ENCODE measurements at places on chromosomes 6 and 20.

- DNase-seq = no peak
Observed at GRCh38 chr20:47479506-47479905, 22.2 kb upstream of the NCOA3 start.

DNA sequence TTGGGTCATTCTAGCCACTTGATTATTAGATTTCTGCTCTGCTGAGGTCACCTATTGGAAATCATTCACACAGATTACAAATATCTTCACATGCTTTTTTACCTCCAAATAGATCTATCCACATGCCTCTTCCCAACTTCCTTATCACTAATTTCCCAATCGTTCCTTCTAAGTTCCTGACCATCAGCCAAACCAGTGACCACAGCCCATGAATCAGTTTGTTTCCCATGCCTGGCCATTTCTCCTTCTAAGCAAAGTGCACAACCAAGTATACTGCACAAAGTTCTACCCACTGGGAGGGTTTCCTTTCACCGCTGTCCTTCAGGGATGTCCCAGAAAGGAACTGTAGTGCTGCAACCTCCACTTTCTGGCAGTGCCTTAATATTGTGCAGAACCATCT is 140.5 kb upstream of the SYNDIG1 start:
- DNase-seq = no peak

DNA sequence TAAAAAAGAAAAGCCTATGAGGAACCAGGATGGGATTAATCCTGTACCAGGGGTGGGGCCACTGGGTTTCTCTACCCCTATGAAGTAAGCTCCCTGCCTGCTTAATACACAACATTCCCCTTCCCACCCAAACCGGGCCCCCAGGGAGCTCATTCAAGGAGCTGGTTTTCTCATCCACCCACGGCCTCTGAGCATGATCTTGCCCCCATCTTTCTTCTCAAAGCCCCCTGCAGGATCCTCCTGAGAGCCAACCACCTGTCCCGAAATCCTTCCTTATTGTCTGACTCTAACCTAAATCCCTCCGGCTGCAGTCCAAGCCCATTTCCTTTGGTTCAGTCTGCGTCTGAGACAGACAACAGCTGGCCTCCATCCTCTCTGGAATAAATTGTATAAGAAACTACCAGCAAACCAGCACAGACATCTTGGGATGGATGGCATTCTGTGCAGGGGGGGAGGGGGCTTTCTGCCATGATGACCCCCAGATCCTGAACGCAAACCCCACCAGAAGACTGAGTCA is 21.0 kb downstream of the KCNK5 start:
- no peak for DNase-seq

DNA sequence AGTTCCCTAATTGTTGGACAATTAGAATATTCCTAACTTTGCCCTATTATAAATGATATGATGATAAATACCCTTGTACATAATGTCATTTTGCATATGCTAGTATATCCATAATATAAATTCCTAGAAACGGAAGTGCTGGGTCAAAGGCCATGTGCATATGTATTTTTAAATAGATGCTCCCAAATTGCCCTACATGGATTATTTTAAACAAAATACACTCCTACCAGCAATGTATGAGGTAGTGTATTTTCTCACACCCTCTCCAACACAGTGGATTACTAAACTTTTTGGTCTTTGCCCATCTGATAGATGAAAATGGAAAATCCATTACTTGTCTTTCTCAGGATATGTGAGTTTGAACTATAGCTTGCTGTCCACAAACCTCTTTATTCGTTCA is 385.1 kb upstream of the JARID2 start:
- DNase-seq = no peak

DNA sequence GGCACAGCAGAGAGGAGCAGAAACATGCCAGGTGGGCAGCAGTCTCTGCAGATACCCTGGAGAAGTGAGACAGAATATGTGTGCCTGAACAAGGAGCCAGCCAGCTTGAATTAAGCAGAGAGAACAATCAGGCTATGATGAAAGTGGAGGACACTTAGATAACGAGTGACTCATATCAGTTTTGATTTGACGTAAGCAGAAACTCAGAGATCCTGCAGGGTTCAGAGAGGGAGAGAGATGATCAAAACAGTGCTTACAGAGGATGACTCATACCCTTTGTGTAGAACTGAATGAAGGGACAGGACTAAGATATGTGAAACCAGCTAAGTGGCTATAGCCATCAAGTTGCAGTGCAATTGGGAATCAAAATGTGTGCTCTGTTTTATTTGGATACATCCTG is 300.7 kb downstream of the TENT5A start:
- DNase-seq = peak; percentile 2

DNA sequence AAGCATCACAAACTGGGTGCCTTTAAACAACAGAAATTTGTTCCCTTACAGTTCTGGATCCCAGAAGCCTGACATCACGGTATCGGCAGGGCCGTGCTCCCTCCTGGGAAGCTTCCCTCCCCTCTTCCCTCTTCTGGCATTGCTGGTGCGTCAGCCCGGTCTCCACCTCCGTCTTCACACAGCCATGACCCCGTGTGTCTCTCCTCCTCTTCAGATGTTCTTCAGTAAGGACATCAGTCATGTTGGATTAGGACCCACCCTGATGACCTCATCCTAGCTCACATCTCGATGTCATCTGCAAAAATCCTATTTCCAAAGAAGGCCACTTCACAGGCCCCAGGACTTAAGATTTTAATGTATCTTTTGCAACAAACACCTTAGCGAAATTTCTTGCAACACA is 38.4 kb upstream of the TBXT start:
- DNase-seq = no peak

- no peak for DNase-seq
Observed at GRCh38 chr20:13271098-13271497, 50.0 kb downstream of the ISM1 start.

- no peak for DNase-seq
Observed at GRCh38 chr20:18740726-18741125, 72.9 kb upstream of the SCP2D1 start.

GRCh38 chr6:134468633-134469032 is 150.7 kb upstream of the SGK1 start:
- no peak for DNase-seq

DNA sequence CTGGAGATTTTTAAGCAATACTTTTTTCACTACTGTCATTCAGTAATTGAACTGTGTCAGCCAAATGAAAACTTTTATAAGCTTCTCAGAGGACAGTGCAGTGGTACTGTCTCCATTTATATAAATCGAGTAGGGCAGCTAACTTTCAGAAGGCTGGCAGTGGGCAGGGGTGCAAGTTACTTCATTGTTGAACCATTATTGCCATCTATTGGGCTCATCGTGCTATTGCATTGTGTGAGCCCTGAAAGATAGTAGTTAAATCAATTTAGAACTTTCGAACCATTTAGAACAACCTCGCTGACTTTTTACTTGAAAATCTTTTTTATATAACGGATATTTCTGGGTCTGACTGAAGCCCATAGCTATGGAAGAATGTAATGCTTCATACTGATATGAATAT is 347.8 kb upstream of the PLCB4 start:
- DNase-seq = peak; percentile 55

- DNase-seq = no peak
Observed at GRCh38 chr6:87907521-87907920, 140.1 kb upstream of the SPACA1 start.

GRCh38 chr6:24543683-24544082 is 48.9 kb downstream of the ALDH5A1 start:
- no peak for DNase-seq

GRCh38 chr6:12009876-12010634 is 2.1 kb upstream of the HIVEP1 start:
- DNase-seq = no peak

Data from NCI-H1436 (cell line).